ENCODE measurements at places on chromosomes 3 and 15. TPM values are rescaled to one million over a fixed set of nuclear protein-coding genes. Genes with fewer than 3 reads are reported as not detected.

The LRRIQ4 gene
- not detected for total RNA-seq

The ACP3 gene
- total RNA-seq = 0.16 TPM

The ROPN1 gene
- not detected for total RNA-seq

The TJP1 gene
- 49.3 TPM for total RNA-seq

The TRIM71 gene
- not detected for total RNA-seq

The REC114 gene
- not detected for total RNA-seq

The PAQR5 gene
- 0.11 TPM for total RNA-seq

The TMCO5A gene
- not detected for total RNA-seq

The ANKRD34C gene
- total RNA-seq = not detected

The GOLGA8H gene
- total RNA-seq = 0.08 TPM

The XIRP1 gene
- total RNA-seq = not detected

The MEGF11 gene
- total RNA-seq = not detected

The ZNF619 gene
- 2.5 TPM for total RNA-seq

The GBE1 gene
- total RNA-seq = 15.0 TPM

The ZNF620 gene
- 0.39 TPM for total RNA-seq

The C3orf52 gene
- total RNA-seq = 3.6 TPM

The ATP10A gene
- total RNA-seq = not detected

The PLA2G4E gene
- 0.27 TPM for total RNA-seq

The TRAK1 gene
- total RNA-seq = 29.0 TPM

The CCR5 gene
- not detected for total RNA-seq

The ADGRG7 gene
- total RNA-seq = not detected

The SPTBN5 gene
- 0.31 TPM for total RNA-seq

The USF3 gene
- total RNA-seq = 8.4 TPM

The KNL1 gene
- total RNA-seq = 23.4 TPM

The ARPIN gene
- total RNA-seq = 11.9 TPM

The CPLX3 gene
- not detected for total RNA-seq

The GPR171 gene
- not detected for total RNA-seq

The LEKR1 gene
- 0.30 TPM for total RNA-seq

The CCDC33 gene
- not detected for total RNA-seq

The PDZRN3 gene
- total RNA-seq = 4.2 TPM

The IGSF10 gene
- total RNA-seq = not detected

The MOBP gene
- total RNA-seq = not detected

The CCR9 gene
- not detected for total RNA-seq

The TMEM207 gene
- total RNA-seq = not detected

The EOMES gene
- total RNA-seq = 1.9 TPM

The CCNB2 gene
- total RNA-seq = 33.3 TPM

The TUSC7 gene
- not detected for total RNA-seq

The ZNF148 gene
- total RNA-seq = 12.5 TPM
